ENCODE measurements at places on chromosomes 16 and 17.

DNA sequence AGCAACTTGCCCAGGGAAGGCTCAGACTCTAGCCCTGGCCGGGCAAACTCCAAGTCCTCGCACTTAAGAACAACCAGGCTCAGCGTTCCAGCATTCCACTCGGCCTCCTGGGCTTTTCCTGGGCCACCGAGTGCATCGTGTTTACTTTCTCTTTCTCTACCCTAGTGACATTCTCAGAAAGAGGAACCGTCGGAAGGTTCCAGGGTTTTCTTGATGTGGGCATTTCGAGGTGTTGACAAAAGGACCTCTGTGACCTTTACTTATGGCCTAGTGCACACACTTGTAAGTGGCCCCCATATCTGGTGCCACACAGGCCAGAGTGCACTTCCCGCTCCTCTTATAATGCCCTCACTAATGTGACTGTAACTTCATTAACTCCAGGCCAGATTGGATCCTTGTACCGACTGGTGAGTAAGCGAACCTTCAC lies 3.1 kb upstream of the BANP start:
- no peak for DNase-seq

GRCh38 chr16:48580925-48581500 lies 29.0 kb downstream of the N4BP1 start:
- no peak for DNase-seq

DNA sequence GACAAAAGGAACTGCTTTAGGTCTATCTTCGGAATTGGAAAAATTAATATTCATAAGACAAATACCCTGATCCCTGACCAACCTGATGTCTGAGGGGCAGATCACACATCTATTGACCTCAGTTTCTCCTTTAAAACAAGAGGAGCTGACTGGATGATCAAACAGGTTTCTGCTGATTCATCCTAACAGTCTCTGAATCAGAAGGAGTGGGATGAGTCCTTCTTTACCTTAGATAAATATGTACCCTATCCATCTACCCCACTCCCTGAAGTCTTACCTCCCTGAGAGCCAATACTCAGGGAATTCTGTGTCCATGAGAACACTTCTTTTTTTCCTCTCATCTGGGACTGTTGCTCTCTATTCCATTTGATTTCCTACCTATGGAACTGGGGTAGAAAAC lies 80.3 kb upstream of the CRHR1 start:
- no peak for DNase-seq

DNA sequence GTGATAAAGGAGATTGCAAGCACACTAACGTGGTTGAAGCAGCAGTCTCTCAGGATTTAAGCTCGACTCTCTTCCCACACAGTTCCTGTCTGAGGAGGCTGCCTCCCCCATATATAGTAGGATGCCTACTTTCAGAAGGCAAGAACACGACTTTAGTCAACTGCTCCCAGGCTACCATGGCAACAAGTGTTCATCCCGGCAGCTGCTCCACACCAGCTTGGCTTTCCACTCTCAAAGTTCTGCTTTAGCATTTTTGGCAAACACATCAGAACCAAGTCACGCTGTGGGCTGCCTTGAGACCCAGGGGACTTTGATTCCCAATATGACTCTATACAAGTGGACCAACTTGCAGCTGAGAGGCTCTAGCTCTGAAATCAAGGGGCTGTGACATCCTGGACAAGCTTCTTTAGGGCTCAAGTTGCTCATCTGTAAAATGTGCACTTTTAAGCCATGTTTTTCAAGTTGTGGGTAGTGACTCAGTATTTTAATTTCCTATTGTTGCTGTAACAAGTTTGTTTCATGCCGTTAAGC lies 16.5 kb downstream of the ZP2 start:
- DNase-seq, result no peak

DNA sequence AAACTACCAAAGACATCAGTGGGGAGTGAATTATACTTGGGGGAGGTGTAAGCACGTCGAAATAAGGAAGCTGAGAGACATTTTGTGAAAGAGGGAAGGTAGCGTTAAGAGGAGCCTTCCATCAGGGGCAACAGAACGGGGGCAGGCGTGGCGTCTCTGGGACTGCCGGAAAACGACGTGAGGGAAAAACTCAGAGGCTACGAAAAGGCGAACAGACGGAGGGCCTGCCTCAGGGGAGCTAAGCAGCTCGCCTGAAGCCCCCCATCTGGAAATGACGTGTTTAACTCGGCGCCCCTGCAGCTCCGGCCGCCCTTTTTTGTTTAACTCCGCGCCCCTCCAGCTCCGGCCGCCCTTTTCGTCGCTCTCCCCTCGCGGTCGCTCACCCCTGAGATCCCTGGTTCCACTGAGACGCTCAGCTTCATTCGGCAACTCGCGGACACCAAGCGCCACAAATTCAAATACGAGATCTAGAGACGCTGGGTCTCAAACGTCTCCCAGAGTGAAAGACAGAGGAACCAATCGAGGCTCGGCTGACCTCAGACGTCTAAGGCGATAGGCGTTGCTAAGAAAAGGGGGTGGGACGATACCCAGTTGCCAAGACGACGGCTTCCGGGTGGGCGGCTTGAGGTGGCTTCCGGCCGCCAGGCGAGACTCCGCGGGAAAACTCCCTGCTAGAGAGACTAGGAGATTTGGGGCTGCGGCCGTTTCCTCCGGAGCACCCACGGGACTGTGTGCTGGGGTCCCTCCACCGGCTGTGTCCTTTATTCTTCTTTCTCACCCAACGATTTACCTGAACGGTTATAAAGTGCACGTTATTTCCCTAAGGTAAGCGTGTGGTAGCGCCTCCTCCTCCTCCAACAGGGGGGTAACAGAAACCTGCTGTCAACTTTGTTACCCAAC lies 383.2 kb downstream of the ZFHX3 start:
- DNase-seq, result peak; percentile 81

- DNase-seq, result no peak
These were observed 74.8 kb upstream of the SALL1 start for GRCh38 chr16:51225878-51226277.

DNA sequence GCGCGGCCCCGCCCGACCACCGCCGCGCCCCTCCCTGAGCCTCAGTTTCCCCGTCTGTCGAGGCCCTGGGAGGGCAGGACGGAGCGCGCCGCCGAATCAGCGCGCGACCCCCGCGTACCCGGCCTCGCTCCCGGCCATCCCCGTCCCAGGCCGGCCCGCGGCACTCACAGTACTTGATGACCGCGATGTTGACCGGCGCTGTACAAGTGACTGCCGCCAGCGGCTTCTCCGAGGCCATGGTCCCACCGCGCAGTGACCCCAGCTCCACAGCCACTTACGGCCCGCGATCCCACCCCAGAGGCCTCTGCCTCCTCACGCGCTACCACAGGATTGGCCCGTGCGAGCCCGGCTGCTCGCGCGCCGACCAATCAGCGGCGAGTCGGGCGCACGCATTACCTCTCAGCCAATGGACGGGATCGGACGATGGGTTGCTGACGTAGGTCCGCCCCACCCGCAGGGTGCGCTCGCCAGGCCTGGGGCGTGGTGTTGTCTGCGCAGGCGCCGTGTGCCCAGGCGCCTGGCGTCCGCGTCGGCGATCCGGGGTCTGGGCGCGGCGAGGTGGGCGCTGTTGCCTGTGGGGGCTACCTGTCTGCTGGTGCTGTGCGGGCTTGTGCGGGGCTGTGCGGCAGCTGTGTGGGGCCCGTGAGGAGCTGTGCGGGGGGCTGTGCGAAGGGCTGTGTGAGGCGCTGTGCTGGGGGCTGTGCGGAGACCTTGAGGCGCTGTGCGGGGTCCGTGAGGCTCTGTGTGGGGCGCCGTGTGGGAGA lies at the start of gene MVD:
Gene MVD, minus strand, starts transcription at position 249 of the 764 bp plus-strand sequence. Its CDS starts 11 bp downstream, at position 238.
- DNase-seq, result peak; percentile 100

DNA sequence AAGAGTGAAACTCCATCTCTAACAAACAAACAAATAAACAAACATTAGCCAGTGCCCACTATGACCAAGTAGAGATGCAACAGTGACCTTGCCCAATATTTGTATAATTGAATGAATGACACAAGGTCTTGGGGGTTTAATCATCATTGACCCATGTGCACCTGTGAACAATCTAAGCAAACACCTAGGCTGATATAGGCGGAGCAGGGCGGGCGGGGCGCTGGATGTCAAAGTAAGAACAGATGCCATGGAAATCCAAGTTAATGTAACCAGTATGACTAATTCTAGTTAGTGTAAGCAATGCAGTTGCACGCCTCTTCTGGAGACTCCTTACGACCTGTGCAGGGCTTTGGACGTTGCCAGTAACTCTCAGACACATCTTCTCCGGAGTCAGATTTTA lies 17.6 kb downstream of the RCVRN start:
- DNase-seq, result no peak

DNA sequence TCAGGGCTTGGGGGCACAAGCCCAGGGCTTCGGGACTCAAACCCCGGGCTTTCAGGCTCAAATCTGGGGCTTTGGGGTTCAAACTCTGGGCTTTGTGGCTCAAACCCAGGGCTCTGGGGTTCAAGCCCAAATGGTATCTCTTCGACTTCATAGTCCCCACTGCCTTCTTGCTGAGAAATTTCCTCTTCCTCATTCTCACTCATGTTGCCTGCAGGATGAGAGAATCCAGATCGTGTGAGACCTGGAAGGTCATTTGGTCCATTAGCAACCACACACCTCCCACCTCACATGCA lies 576 bp downstream of the ZNF768 start:
- no peak for DNase-seq

GRCh38 chr16:14658063-14658462 lies 25.3 kb downstream of the BFAR start:
- no peak for DNase-seq

DNA sequence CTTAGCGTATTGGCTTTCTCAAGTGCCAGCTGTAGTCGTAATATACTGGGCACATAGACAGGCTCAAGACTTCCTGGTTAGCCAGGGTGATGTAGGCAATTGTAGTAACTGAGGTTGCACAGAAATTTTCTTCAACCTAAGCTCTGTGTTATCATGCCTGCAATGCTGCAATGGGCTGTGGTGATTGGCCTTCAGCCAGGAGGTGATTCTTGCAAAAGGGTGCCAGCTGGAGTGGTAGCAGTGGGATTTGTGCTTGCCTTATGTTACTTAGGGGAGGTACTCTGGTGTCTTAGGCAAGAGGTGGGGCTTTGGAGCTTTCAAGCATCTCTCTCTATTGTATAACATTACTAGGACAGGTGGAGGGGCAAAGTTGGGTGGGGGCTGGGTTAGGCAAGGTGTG lies 495.1 kb downstream of the CDH11 start:
- DNase-seq, result no peak

DNA sequence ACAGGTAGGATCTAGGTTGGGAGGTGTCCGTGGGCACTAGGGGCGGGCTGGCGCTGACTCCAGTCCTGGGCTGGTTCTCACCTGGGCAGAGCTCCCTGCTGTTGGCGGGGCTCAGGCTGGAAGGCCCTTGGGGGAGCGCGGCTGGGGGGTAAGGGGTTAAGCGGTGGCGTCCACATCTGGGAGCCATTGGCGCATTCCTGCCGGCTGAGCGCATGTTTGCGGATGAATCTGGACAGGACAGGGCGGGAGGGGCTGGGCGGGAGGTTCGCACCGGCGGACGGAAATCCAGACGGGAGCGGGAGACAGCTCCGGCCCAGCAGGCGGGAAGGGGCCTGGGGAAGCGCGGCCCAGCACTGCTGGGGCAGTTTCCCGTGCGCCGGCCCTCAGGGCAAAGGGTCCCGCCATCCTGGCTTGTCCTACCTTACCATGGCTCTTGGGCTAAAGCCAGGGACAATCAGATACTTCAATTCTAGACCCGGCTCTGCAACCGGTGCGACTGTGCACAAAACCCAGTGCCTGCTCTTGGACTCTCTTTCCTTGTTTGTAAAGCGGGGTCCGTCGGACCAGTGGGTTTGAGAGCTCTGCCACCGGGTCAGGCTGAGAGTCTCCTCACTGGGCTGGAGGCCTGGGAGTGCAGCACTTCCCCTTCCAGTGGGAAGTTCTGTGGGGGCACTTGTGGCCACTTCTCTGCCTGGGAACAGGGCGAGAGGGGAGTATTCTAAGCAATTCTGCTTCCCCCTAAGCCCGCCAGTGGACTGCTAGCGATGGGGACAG lies 7.8 kb downstream of the RARA start:
- DNase-seq, result no peak

DNA sequence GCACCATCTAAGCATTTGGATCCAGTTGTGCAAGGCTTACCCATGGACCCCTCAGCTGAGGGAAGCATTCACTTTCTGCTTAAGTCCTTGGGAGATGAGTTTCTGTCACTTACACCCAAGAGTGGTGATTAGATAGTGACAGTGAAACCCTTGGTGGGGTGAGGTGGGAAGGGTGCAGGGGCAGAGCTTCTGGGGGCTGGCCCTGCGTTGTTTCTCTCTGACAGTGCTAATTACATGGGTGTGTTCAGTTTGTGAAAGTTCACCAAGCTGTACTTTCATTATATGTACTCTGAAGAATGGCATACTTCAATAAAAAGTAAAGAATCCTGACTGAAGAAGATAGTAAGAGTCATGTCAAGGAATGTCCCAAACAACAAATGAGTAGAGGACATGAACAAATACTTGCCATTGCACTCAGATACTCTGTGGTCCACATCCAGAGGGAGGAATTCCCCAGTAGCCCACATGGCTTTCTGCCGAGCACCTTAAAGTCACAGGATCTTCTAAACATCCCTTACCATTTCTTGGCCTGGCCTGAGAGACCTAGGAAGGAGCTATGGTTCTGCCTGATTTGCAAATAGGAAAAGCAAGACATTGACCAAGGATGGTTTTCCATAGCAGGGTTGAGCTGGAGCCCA lies 8.4 kb downstream of the CHST6 start:
- no peak for DNase-seq

DNA sequence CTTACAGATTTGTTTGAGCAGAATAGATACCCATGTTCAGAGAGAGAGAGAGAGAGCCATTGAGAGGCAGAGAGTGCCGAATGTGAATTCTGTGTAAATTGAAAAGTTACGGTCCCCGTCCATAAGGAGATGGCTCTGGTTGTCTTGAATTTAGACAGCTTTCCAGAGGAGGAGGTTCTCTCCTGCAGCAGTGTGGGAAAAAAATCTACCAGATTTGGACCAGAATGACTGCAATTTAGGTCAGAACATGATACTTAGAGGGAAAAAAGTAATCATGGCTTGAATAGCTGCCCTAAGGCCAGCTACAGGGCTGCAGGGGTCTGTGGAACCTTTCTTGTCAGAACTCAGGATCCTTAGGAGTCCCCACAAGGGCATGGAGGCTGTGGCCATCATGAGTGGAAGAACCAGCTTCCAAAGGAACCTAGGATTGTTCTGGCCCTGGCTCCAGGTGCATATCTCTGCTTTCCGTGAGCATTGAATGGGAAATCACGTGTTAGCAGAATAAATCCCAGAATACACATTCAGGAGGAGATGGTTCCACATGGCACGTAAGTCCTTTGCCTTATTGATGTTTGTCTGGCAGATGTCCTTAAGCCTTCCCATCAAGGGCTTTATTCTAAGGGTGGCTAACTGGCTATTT lies 13.0 kb downstream of the PITPNC1 start:
- DNase-seq, result no peak

- DNase-seq, result peak; percentile 10
These were observed 69.3 kb downstream of the FTO start for GRCh38 chr16:53773150-53773846.
